ELR (cell line): ENCODE measurements at places on chromosomes 5 and 9.

DNA sequence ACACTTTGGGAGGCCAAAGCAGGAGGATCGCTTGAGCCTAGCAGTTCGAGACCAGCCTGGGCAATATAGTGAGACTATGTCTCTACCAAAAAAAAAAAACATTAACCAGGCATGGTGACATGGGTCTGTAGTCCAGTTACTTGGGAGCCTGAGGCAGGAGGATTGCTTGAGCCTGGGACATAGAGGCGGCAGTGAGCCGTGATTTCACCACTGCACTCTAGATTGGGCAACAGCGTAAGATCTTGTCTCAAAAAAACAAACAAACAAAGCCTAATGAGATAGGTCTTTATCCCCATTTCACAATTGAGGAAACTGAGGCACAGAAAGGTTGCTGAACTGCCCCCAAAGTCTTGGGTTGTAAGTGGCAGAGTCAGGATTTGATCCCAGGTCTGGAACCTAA, 70.5 kb upstream of the RAD23B start:
- no peak for DNase-seq

GRCh38 chr5:69213513-69214215, 21.0 kb upstream of the CDK7 start:
- peak; percentile 66 for DNase-seq

- DNase-seq = no peak
Measured at GRCh38 chr9:122579874-122580273, 3.3 kb downstream of the OR1L8 start.

DNA sequence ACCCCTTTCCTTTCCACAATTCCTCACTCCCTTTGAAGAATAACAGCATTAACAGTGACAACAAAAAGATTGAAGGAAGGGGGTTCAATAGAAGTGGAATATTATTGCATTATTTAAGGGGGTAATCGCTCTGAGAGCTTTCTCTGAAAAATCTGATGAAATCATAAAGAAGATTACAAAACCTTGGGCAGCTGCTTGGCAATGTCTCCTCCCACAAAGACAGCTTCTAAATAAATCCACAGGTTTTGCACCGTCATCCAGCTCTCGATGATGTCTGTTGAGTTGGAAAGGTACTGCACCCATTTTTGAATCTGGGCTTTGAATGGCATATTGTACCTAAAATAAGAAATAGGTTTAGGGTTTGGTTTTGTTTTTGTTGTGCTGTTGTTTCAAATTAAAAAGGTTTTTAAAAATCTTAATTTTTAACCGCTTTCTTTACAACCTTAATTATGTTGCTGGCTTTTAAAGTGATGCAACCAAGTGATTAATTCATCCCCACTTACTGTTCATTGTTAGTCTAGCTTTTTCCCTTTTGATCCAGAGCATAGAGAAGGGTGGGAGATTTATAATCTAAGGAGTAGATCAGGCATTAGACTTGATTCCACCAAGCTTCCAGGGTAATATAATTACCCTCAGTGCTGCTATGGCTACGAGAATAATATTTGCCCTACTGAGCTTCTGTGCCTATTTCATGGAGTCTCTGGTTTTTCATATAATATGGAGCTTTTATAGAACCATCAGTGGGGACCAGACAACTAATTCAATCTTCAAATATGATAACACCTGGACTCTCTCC, 85.0 kb downstream of the DNAH5 start:
- no peak for DNase-seq

- no peak for DNase-seq
Measured at GRCh38 chr9:97859346-97859745, 6.3 kb downstream of the FOXE1 start.

DNA sequence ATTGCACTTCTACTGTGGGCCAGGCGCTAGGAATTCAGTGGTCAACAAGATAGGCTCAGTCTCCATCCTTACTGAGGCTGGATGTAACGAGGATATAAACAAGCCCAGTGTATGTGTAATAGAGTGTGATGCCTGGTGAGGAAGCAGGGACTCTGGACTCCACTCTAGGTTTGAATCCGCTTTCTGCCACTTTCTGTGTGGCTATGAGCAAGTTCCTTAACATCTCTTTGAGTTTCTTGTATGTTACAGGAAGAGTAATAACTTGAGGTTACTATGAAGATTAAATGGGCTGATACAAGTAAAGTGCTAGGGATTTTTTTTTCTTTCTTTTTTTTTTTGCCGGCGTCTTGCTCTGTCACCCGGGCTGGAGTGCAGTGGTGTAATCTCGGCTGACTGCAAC, 12.4 kb downstream of the DOCK2 start:
- no peak for DNase-seq

DNA sequence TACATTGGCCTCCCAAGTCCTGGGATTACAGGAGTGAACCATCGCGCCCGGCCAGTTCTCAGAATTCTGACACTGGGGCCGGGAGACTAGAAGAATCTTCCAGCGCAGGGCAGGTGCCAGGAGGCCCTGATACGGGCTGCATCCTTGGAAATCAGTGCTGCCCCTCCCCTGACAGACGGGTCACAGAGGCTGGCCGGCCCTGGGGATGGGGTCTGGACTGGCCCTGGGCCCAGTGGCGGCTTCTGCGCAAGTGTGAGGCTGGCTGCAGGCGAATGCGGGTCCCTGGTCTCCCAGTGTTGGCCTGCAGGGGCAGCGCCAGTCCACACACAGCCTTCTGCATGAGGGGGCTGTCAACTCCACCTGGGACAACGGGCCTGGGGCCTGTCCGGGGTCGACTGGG, 831 bp upstream of the TBC1D9B start:
- no peak for DNase-seq

GRCh38 chr5:93993161-93993560, 251.8 kb upstream of the POU5F2 start:
- DNase-seq = no peak

DNA sequence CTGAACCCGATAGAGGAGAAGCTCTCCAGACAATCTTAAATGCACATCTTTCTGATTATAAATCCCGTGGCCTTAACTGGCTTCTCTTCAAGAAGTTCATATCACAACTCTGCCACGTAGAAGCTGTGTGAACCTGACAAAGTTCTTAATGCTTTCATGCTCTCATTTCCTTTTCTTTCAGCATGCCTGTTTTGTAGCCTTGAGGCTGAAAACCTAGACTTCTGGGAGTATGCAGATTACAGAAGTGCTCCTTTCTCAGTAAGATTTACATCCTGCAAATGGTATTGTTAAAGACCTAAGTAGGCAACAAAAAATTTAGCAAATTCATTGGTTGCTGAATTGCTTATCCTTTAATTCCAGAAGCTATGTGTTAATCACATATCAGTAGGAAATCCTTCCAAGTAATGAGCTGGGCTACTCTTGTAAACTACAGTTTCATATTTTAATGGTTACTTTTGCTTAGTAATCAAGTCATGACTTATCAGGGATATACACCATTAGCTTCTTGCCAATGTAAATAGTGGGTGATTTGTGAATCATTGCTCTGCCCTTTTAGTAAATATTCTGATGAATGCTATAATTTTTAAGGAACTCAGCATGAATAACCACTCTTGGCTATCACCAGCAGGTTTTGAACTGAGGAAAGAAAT, 334.7 kb downstream of the FBXL7 start:
- peak; percentile 83 for DNase-seq

DNA sequence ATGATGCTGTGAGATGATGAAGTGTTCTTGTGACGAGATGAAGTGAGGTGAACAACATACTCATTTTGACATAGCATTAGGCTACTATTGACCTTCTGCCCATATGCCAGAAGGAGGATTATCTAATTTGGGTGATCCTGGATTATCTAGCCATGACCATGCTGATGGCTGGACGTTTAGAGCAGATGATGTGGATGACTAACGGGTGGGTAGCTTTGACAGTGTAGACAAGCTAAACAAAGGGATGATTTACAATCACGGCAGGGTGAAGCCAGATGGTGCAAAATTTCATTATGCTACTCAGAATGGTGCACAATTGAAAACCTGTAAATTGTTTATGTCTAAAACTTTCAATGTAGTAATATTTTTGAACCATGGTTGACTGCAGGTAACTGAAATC, 2403.4 kb upstream of the ACO1 start:
- no peak for DNase-seq

DNA sequence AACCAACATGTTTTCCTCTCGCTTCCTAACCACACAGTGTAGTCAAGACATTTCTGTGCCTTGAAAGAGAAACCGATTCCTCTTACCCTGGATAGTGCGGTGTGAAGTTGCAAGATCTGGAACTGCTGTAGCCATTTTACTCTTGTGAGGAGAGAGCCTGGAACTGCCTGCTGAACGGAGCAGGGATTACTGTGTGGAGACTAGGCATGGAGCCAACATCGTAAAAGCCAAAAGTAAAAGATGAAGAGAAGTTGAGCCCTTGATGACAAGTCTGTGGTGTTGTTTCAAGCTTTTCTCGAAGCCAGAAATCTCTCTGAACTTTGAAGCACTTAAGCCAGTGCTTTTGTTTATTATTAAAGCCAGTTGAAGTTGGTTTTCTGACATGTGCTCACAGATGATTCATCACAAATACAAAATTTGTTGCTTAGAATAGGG, 110.1 kb upstream of the GRIN3A start:
- peak; percentile 15 for DNase-seq
